Stimulated activated CD4-positive, alpha-beta T cell treated with anti-CD3 and anti-CD28 coated beads, TNF-alpha, amount 100 ng/mL, for 48 hours (primary cell): ENCODE measurements at places on chromosomes 11 and 22.

DNA sequence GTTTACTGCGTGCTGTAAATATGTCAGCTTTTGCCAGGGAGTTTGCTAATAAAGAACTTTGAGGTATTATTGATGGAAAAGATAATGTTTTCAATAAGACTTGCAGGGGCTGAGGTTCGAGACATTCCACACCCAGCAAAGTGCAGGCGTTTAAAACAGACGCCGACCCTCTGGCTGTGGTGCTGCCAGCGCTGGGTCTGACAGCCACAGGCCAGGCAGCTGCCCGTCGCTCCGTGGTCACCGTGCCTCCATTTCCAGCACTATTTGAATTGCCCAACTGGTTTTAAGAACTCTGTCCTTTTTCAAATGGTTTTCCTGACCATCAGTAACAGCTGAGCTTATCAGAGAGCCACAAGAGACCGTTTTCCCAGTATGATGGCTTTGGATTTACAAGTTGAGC, 28.1 kb upstream of the ALX4 start:
- DNase-seq, result no peak

DNA sequence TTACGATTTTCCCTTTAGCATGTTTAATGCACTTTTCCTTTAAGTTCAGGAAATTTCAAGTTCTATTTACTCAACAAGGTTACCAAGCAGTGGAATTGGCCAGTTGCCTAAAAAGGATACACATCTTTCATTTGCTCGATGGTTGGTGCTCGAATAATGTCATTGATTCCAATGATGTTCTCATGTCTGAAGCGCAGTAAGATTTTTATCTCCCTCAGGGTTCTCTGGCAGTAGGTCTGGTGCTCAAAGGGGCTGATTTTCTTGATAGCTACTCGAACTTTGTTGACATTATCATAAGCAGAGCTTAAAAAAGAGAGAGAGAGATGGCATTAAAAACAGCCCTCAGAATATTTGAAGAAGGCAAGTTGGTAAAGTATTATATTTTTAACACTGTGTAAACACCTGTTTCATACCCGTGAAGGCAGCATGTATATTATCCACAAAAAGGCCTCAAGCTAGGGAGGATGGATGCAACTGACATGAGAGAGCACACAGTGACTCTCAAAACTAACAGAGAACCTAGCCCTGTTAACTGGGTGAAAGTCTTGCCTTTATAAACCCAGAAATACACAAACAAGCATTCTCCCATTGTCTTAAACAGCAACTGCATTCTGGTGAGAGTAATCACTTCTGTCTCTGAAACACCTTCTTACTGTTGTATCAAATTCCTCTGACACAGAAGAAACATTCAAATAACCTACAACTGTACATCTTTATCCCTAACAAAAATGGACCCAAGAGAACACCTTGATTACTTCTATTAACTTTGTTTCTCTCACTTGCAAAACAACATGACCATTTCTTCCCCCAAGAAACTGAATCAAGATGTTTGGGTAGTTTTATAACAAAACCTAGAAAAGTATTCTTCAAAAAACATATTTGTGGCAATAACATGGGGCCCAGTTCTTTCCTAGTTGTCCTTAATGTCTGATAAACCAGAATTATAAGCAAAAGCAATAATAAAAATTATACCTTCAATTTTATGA, 59.6 kb downstream of the MAPK1 start:
- DNase-seq, result no peak

DNA sequence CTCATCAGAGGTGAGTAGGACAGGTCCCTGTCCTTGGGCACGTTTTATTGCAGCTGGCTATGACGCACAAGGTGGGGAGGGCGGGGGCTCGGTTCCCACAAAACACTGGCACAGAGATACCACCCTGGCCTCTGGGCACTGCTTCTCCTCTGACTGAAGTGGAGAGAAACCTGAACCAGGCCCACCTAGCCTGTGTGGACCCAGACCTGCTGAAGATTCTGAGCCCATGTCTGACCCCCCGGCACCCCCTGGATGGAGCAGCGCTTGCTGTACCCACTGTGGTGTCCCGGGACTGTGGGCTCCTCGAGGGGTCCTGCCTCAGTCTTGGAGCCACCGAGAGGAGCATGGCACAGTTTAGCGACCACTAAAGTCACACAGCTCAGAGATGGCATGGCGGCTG, 72.6 kb downstream of the PARVB start:
- DNase-seq, result no peak

DNA sequence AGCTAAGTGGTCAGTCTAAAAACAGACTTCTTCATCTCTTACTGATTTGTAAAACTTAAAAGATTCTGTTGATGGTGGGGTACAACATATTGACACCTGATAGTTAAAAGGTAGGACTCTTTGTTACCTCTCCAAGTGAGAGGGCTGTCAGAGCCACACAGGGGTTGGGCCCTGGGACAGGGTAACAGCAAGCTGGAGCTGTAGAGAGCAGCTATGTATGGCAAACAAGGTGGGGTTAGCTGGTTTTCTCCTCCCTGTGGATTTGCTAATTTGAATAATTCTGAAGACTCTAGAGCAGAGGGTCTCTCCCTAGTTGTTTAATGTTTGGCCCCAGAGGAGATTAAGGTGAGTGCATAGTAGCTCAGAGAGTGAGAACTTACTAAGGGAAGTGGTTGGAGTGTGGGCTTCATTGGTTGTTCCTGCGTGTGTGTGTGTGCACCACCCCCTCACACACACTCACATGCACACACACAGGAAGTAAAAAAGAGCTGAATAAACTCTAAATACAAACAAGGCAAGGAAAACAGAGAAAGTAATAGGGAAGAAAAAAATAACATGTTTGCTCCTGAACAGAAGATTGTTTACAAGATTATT, 9.2 kb upstream of the GAS2 start:
- no peak for DNase-seq

GRCh38 chr11:119796363-119797060, 67.5 kb upstream of the NECTIN1 start:
- DNase-seq, result no peak

DNA sequence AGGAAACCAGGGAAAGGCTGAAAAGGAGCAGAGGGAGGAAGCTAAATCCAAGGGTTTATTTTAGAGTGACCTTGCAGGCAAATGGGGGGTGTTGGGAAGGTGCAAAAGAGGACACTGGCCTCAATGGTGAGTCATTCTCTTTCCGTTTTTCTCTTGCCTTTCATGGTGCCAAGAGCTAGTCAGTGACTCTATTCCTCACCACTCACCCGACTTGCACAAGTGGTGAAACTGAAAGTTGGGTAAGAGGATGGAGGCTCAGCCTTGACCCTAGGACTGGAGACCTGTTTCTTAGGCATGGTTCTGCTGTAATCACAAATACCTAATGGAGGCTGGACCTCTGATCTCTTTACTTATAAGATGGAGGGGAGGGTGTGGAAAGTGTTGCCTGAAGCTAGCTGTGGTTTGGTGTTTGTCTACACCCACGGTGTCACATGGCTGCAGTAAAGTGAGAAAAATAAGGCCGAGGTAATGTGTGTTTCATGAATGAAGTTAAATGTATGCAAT, 67.3 kb upstream of the CREB3L1 start:
- DNase-seq, result no peak

DNA sequence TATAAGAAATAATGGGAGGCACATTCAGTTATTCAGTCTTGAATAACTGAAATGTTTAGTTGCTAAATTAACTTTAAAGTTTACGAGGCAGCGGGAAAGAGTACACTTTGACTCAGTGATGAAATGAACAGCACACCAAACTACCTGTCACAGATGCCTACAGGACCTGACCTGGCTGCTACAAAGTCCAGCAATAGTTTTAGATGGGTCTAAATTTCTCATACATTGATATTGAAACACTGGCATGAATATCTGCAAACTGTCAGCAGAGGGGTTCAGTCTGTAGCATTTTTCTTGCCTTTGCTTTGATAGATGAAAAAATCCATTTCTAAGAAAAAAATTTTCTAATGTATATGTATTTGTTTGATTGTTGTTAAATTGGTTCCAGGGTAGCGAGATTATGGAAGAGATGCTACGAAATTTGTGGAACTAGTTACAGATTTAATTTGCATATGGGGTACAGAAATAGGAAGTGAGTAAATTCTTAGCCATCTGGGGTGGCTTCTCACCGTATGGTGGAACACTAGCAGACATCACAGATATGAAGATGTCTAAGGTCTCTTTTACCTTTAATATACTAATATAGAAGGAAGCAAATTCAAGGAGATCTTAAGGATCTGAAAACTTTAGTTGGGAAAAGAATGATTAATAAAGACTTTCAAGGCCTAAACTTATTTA, 20.8 kb upstream of the GAB2 start:
- DNase-seq, result no peak

DNA sequence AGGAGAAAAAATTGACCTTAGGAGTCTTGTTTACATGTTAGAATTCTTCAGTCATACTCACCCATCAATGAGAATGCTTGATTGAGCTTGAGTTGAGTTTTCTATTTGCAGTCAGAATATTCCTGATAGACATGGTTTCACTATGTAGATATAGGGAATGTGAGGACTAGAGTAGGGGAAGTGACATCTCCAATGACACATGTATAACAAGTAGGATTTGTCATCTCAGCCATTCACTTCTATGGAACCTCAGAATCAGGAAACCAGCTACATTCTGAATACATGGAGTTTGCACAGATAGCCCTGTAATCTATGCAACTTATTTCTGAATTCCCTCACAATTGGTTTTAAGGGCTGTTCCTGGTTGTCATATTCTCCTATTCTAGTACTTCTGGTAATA, 20.1 kb upstream of the OR9Q1 start:
- DNase-seq, result no peak

DNA sequence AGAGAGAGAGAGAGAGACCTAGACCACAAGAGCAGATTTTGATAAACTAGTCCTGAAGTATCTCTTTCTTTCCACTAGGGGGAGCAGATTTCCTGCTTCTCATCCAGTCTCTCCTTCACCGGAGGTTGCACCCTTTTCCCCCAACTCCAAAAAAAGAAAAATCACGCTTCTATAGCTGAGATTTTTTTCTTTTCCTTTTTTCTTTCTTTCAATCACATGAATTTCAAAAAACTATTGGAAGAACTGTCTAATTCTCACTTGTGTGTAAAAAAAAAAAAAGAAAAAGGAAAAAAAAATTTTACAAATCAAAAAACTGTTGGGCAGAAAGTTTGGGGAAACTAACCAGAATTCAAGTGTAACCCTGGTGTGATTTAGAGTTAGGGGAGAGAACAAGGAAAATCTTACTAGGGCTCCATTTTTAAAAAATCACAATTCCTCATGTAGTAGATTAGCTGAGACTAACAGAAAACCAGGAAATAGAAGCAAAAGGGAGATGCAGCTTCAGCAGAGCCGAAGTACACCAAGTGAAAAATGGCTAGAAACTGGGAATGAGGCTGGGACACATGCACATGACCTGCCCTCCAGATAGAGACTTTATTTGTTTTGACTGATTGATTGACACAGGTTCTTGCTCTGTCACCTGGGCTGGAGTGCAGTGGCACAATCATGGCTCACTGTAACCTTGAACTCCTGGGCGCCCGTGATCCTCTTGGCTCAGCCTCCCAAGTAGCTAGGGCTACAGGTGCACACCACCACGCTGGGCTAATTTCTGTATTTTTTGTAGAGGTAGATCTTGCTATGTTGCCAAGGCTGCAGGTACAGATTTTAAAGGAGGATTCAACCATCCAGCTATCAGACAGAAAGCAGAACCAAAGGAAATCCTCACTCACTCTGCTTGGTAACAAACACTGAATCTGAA, 27.1 kb downstream of the SDHD start:
- DNase-seq, result no peak
